ENCODE measurements at places on chromosomes 5 and 9.
A peak's percentile ranks its signal among the peaks of the same experiment; 100 is the strongest.

GRCh38 chr5:34625246-34625645 is 30.9 kb upstream of the RAI14 start:
- DNase-seq: no peak

DNA sequence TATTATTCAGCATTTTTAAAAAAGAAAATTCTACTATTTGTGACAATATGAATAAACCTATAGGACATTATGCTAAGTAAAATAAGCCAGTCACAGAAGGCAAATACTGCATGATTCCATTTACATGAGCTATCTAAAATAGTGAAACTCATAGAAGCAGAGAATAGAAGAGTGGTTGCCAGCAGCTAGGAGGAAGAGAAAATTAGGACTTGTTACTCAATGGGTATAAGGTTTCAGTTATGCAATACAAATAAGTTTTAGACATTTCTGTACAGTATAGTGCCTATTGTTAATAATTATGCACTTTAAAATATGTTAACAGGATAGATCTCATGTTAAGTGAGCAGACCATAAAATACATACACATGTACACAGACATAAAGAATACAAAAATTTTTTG is 73.8 kb upstream of the SPINK5 start:
- no peak for DNase-seq

- DNase-seq: no peak
Measured at GRCh38 chr5:178671602-178672144, 44.8 kb upstream of the CLK4 start.

DNA sequence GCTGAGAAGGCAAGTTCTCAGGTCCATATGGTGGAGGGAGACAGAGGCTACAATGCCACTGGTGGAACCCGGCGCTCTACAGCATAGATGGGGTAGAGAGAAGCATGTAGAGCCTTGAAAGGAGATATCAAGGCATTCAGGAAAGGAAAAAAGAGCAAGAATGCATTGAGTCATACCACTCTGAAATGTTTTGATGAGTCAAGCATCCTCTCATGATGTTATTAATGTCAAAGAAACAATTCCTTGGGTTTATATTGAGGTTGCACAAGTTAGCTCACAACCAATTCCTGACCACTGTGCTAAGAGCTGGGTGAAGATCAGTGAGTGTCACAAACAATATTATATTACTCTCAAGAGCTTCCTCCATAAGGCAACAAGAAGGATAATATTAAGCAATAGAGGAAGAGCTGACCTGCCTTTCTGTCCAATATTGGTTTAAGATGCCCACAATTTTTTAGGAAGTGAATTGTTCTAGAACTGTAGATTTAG is 178.0 kb downstream of the RFK start:
- no peak for DNase-seq

DNA sequence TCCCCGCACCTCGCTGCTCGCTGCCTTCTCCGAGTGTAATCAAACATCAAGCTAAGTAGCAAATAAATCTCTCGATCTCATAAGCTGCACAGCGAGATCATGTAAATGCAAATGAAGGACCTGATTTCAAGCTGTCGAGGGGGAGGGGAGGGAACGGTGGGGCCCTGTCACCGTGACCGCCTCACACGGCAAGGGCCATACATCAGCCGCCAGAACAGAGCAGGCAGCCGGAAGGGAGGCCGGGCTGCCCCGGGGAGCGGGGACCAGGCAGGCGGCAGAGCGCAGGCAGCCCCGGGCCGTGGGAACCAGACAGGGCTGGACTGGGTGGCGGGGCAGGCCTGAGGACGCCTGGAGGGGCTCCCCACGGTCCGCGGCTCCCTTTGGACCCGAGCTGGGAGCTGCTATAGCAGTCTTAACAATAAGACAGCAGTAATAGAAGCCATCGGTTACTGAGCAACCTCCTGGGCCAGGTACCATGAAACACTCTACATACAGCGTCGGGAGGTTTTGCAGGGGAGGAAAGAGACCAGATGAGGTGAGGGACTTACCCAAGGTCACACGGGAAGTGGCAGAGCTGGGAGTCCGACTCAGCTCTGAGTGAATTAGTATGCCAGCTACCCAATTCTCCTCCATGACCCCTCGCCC is 76.8 kb downstream of the CFAP77 start:
- DNase-seq: no peak

DNA sequence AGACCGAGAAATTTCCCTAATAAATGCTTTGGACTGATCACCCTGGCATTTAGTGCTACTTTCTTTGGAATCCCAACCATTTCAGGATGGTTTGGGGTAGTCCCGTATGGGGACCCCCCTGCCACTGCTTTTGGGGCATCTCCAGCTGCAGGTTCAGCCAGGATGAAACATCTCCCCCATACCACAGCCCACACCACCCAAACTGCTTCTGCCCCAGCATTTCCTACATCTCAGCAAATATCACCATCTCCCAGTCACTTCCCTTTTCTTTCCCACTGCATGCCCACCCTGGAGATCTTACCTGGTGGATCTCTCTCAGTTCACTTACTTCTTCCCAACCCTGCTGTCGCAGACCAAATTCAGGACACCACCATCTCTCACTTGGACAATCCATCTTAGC is 4.8 kb upstream of the P4HA2 start:
- no peak for DNase-seq

DNA sequence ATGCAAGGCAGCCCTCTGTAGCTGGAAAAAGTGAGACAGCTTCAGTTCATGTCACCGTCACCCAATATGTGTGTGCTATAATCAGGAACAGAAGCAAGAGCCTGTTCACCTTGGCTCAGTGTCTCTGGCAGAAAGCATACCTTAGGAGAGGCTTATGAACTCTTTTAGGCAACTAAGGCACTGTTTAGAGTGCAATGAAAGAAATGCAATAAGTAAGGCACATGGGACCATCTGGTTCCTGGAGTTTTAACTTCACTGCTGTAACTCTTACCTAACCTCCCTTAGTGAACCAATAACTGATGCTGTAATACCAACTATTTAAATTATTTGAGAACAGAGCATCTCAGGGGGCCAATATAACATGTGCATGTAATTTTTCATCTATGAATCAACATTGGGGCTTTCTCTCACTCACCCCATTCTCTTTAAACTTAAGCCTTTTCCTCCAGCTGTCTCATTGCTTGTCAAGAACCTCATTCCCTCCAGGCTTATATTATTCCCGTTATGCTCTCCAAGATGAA is 32.4 kb downstream of the C9 start:
- DNase-seq: no peak

GRCh38 chr9:112747094-112747493 is 3.5 kb upstream of the SNX30 start:
- peak; percentile 92 for DNase-seq

DNA sequence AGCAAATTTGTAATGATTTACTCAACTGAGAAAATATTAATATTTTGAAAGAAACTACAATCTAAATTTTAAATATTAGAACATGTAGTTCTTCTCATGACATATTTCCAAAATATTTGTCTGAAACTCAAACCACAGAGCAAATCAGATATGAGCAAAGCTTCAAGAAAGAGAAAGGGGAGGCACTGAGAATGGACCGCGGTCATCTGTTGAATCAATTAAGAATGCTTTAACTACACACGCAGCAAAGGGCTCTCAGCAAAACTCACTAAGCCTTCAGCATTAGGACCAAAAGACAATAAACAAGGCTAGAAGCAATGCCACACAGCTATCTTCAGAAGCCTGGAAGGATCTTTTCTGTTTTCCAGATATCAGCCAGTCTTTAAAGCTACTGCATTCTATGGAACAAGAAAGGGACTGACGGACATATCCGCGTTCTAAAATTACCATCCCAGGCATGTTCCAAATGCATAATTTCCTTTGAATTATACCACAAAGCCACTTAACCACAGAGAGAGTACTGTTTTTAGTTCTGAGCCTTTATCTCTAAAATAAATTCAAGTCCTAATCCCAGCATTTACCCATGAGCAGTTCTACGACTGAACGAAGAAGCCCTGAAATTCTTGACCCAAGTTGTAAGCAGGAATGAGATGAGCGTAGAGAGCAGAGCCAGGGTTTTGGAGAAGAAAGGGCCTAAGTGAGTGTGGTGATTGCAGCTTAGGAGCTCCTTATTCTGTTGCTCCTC is 513.5 kb downstream of the AGTPBP1 start:
- DNase-seq: no peak

- no peak for DNase-seq
Measured at GRCh38 chr9:123322273-123323195, 33.5 kb upstream of the CRB2 start.

DNA sequence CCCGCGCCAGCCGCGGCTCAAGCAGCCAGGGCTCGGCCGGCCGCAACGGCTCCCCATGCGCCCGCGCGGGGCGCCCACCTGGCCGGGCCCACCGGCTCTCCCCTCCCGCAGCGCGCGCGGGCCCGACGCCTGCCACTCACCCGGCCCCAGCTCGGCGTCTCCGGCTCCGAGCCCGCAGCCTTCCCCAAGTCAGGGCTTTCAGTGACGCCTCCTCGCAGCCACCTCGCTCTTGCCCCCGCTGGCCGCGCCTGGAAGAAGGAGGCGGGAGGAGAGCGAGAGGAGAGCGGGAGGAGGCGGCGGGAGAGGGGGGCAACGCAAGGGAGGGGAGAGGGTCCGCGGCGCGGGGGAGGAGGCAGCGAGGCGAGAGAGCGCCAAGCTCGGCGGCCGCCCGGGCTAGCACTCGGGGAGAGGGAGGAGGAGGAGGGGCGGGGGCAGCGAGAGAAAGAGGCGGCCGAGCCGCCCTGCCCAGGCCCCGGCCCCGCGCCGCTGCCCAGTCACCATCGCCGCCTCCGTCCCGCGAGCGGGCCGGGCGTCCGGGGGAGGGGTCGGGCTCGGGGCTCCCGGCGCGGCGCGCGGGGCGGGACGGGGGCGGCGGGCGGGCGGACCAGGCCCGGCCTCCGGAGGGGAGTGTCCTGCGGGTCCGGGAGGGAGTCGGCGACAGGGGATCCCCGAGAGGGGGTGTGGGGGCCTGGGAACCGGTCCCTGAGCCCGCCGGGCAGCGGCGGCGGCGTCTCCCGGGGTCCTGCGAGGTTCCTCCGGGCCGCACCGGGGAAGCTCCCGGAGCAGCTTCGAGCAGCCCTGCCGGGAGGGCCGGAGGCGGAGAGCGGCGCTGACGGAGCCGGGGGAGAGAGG is at the start of gene LHFPL2:
Gene LHFPL2, minus strand, starts transcription at position 414 of the 852 bp plus-strand sequence. CDS start 138,559 bp downstream, outside the sequence.
- DNase-seq: peak; percentile 77

GRCh38 chr5:83714810-83715209 is 5.8 kb downstream of the HAPLN1 start:
- no peak for DNase-seq

DNA sequence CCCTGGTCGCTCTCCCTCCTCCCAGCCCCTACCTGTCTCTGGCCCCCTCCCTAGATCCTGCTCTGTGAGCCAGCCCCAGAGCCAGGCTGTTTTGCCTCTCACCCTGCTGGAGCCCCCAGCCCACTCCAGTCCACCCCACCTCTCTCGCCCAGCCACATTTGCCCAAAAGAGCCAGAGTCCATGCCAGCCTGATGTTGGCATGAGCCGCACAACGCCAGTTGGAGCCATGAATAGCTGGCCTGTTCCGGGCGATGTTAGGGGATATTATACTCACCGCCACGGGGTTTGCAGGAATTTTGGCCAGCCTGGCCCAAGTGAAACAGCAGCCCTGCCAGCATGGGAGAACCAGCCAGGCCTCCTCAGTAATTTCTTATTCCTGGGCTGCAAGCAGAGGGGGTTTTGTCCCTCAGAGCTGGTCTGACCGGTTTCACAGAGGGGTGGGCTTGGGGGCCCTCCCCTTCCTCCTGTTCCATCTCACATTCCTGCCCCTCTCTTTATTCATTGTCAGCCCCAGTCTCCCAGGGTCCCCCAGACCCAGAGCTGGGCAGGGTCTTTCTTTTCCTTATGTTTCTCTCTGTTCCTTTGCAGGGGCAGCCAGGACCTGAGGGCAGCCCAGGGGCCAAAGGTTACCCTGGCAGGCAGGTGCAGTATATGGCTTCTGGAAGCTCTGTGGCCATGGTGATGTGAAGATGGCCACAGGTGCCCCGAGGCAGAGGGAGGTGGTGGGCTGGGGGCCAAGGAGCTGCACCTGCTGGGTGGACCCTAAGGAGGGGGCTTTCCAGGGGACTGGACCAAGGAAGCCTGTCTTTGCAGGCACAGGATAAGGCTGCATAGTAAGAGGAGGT is 50.1 kb downstream of the COL27A1 start:
- peak; percentile 56 for DNase-seq

GRCh38 chr9:134629586-134630392 is 11.8 kb upstream of the COL5A1 start:
- DNase-seq: no peak

DNA sequence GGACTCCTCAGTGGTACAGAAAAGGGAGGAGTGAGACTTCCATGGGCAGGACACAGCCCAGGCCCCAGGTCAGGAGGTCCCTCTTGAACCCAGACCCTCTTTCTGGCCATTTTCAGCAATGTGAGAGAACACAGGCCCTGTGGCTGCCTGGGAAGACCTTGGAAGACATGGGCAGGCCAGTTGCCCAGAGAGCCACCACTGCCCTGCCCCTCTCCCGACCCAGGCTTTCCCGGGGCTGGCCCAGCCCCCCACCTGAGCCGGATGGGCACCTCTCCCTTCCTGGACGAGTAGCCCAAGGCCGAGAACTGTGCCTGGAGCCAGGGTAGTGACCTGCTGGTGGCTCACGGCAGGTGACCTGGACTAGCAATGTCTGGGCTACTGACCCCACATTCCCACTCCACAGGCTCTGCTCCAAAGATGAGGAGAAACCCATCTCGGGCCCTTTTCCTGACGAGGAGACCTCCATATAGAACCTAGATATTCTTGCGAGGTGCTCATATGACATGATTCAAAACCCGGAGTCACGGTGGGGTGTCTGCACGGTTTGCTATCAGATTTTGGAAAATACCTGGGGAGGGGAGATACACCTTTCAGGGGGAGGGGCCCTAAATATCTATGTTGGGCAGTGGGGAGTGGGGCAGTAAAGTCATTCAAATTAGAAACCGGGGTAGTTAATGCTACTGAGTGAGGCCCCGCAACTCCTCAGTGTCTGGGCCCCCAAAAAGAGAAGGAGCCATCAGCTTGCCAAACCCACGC is 59.4 kb downstream of the ZNF354C start:
- DNase-seq: no peak

- DNase-seq: no peak
Measured at GRCh38 chr5:96248131-96248530, 184.9 kb downstream of the PCSK1 start.

- no peak for DNase-seq
Measured at GRCh38 chr5:135709208-135709575, 125.3 kb upstream of the SLC25A48 start.

DNA sequence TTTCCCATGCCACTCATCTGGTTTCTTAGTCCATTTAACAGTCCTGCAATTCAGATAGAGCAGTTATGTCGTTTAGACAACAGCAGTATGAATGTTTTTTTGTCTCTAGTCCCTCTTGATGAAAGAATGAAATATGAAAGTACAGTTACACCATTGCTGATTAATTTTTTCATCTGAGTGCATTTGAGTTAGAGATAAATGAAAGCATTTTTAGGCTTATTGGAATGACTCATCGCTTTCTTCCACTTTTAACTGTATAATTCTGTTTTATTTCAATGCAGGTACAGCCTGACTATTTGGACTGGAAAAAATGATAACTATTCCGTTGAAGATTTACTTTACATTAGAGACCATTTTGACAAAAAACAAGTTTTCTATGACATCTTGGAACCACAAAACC is 28.7 kb downstream of the ANKRD34B start:
- DNase-seq: no peak

GRCh38 chr9:126114850-126115460 is 211.7 kb upstream of the MVB12B start:
- no peak for DNase-seq

- no peak for DNase-seq
Measured at GRCh38 chr9:134693641-134694367, 52.2 kb downstream of the COL5A1 start.

Measured in midbrain (tissue), 1 donor.